MCF 10A (cell line): ENCODE measurements at places on chromosomes 6 and 20. TPM values are rescaled to one million over a fixed set of nuclear protein-coding genes. Genes with fewer than 3 reads are reported as not detected.

EPPIN gene
- not detected in 2 replicates for total RNA-seq

NNAT gene
- not detected in 2 replicates for total RNA-seq

ENPP4 gene
- 0.30 and 0.32 TPM in 2 replicates for total RNA-seq

TRIM40 gene
- not detected in 2 replicates for total RNA-seq

TFB1M gene
- total RNA-seq = 26.8 and 31.0 TPM in 2 replicates

ADAM33 gene
- total RNA-seq = not detected in 2 replicates

CTCFL gene
- total RNA-seq = not detected in 2 replicates

PKIB gene
- 3.1 and 6.0 TPM in 2 replicates for total RNA-seq

APOBEC2 gene
- not detected in 2 replicates for total RNA-seq
